ENCODE measurements at places on chromosomes 5 and 9. TPM values are rescaled to one million over a fixed set of nuclear protein-coding genes. Genes with fewer than 3 reads are reported as not detected.

DNA sequence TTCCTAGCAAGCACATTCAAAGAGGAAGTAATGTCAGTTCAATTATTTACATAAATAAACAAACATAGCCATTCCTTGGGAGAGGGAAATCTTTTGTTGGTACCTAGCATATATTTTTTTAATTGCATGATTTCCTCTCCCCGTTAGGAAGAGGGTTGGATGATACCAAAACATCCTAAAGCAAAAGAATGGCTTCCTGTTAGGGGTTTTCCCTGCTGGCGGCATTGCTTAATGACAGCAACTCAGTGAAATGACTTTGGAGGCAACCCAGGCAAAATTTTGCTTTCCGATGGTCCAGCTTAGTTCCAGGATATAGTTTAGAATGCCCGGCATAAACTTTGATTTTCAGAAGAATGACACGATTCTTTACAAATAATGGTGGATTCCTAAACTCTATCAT is 73.2 kb downstream of the MAT2B start:
- DNase-seq = no peak

DNA sequence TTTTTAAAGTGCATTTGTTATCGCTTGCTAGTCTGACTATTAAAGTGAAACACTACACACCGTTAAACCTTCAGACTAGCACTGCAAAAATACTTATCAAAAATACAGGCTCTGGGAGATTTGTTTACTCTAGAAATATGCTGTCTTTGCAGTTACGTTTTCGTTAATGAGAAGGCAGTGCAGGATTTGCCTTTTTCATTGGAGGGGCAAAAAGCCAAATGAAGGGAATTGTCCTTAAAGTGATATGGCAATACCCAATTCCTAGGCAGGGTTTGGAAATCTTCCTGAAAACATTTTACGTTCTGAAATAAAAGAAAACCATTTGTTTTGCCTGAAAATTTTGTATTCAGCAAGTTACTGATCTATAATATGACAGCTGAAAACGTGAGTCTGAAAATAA is 1800.2 kb downstream of the MAT2B start:
- no peak for DNase-seq

DNA sequence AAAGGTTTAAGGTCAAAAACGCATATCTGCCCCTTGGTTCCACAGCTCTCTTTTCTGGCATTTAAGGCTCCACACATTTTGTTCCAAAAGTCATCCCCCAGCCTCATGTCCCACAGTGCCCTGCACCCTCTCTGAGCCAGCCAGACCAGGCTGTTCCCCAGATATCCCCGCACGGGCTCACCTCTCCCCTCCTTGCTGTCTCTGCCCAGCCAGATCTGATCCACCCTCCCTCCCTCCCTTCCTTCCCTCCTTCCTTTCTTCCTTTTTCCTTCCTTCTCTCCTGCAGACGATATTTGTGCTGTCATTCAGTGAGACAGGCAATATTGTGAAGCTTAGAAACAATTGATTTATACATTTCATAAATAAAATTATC is 37.0 kb downstream of the DUSP1 start:
- no peak for DNase-seq

GRCh38 chr9:136857166-136857565 is 5.0 kb downstream of the MAMDC4 start:
- DNase-seq = peak; percentile 53

DNA sequence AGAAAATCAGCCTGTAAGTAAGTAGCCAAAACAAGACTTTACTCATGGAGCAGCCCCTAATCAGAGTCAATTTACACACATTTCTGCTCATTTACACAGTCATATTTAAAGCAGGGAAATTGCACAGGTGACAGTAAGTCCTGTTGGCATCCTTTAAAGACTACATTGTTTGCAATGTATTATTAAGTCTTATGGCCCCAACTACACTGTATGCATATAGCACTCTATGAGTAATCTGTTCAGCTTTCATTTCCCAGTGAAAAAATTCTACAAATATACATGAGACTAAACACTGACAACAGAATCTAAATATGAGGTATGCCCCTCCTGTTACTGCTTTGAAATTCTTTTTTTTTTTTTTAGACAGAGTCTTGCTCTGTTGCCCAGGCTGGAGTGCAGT is 19.7 kb downstream of the PPP6C start:
- DNase-seq = no peak

DNA sequence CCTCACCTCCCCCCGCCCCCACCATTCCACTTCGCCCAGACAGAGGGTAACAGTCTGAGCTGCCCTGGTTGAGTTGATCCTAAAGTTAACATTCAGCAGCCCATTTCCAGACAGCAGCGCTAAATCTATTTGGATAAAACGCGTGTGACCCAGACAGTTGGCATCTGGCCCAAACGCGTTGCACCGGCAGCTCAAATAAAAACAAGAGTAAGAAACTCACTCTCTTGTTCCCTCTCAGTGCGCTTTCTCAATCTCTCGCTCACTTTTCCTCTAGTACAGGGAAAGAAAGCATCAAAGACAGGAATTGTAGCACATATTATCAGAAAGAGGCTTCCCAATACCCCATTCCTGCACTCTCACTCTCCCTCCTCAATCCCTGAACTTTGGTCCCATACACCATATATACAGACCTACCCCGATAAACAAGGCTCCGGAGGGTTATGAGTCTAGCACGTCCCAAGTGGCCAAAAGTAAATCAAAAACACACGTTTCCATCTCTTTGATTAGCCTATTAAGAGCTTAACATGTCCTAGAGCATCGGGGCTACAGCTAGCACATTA is 1.3 kb downstream of the ADAMTS6 start:
- no peak for DNase-seq

Gene MORN5
- polyA plus RNA-seq = 2.2 TPM

DNA sequence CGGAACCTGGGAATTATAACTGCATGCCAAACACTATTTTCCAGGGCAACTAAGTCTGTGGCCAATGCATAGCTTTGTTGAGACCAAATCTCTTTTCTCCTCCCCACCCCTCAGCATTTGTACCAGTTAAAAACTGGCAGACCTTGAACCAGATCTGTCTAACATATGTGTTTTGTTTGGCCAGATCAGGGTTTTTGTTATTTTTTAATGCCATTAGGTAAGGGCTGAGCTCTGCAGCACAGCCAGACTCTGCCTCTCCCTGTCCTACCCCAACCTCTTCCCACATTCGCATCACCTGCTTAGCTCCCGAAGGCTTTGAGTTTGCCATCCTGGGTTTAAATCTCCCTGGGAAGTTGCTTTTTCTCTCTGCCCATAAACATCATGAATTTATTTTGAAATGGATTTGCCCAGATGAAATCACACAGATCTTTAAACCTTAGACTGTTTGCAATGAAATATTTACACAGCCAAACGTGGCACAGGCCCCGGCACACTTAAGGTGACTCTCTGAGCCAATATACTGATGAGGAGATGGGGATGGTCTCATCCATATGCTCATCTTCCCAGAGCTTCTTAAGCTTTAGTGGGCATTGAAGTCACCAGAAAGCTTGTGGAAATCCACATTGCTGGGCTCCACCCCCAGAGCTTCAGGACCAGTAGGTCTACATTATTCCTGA is 54.0 kb upstream of the ALDH1B1 start:
- DNase-seq = no peak

DNA sequence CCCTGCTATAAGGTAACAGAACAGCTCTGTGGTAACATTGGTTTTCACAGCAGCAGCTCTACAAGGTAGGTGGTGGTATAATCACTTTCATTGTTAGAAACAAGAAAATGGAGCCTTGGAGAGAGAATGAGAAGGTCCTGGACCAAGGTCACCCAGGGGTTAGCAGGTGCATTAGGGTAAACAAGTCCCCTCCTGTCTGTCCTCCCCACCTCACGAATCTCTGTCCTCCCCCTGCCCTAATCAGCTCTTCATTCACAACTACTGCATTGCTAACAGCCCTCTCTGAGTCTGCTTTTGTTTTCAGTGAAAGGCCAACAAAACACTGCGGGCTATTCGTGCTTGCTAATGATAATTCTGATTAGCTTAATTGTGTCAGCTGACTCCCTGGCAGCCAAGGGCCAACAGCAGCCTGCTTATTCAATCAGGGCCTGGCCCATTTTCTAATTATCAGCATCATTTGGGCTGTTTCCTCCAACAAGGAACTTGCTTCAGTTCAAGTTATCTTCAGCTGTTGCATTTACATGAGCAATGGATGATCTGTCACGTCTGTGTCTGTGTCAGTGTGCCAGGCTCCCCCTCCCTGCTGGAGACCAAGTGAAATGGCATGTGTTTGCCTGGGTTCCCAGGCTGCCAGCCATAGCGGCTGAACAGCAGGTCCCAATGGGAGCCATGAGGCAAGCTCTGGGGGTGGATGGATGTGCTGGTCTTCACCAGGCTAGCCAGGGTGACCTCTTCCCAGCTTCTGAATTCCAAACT is 56.7 kb upstream of the EQTN start:
- DNase-seq = no peak

GRCh38 chr9:133437753-133438531 is 15.8 kb downstream of the ADAMTS13 start:
- DNase-seq = no peak

- no peak for DNase-seq
Observed at GRCh38 chr9:137522746-137523455, 27.3 kb downstream of the PNPLA7 start.

DNA sequence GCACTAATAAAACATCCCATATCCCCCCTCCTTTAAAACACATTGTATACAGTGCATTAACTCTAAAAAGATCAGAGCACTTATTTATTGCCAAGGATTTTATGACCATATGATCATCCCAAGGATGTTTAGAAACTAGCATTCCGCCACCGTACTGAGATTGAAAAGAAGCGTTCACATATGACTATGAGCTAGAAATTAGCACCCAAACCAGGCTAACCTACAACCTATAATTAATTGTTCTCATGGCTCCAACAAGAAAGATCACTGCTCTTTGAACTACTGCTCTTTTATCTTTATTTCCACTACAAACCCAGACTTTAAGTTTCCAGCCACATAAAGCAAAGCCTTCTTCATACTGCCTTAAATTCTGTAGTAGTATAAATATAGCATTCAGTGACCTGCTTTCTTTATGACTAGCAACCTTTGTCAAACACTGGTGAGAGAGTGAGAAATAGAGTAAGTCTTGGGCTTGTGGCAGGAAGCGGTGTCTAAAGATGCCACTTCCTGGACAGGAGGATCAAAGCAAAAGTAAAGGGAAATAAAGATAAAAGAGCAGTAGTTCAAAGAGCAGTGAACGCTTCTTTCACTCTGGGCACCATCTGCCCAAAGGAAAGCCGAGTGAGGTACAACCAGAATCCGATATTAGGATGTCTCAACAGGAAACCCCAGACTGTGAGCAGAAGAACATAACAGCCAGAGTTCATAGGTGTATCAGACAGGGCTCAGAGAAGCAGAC is 151.1 kb upstream of the ERCC6L2 start:
- DNase-seq = peak; percentile 77

Gene TNFAIP8
- 17.1 TPM for polyA plus RNA-seq

DNA sequence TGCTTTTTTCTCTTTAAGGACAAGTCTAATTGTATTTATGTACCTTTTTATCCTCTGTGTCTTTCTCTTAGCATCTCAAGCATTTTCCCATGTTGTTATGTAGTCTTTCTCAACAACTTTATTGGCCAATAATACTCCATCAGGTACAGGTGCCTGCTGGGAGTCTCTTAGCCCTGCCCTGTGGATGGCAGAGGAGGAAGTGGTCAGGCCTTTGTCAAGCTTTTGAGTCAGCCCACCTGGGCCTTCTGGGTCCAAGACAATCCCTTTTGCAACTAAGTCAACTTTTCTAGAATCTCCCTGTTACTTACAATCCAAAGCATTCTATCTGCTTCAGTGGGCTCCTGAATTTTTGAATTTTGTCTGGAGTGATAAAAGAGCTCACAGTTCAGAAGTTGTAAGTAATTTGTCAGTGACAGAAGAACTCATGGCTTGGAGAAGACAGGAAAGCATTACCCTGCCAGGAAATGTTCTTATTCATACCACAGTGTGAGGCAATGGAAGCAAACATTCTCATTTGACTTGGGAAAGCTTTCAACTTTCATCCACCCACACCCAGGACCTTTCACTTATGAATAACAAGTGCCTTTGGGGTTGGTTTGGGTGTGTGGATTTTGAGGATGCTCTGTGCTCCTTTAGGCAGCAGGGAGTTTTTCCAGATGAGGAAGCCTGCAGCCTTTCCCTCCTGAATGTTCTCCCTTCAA is 200.0 kb upstream of the S1PR3 start:
- no peak for DNase-seq

GRCh38 chr5:429453-430188 is 13.4 kb upstream of the EXOC3 start:
- no peak for DNase-seq

- DNase-seq = no peak
Observed at GRCh38 chr5:79762929-79763328, 73.3 kb downstream of the CMYA5 start.

GRCh38 chr5:61028382-61028781 is 83.4 kb downstream of the NDUFAF2 start:
- DNase-seq = no peak

DNA sequence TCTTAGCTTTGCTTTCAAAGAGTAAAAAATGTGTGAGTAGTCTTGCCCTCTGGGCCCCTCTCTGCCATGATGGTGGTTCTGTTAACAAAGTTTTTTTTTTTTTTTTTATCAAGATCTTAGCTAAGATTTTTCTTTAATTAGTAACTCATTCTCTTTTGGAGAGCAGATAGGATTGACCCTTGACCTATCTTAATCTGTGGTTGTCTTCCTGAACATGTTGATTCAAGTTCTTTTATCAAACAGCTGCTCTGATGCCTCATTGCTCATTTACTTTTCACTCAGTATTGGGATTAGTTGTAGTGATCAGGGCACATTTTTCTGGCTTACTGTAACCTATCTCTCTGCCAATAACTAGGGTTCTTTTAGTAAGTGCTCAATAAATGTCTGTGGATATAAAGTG is 106.3 kb downstream of the PCSK5 start:
- DNase-seq = peak; percentile 42

DNA sequence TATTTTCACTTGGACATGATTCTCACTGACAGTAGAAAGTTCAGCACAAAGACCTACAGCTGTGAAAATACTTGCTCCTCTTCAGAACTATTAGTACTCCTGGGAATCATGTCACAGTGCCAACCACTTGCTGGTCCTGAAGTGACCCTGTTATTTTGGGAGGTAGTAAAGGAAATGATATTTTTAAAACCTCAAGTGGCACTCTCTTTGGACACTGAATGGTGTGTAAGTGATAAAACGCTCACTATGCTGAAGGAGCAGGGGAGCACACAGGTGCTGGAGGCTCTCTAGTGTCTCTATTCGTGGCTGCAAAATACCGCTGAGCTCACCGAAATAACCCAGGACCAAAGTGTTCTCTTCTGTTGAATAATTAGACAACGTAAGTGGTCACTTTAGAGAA is 76.9 kb upstream of the SPATA31D4 start:
- DNase-seq = no peak
